ENCODE measurements at places on chromosomes 16 and 17.

GRCh38 chr16:86016201-86016965 is 117.4 kb downstream of the IRF8 start:
- peak; percentile 46 for DNase-seq

GRCh38 chr17:31830971-31831858 is 27.8 kb downstream of the COPRS start:
- DNase-seq: no peak

DNA sequence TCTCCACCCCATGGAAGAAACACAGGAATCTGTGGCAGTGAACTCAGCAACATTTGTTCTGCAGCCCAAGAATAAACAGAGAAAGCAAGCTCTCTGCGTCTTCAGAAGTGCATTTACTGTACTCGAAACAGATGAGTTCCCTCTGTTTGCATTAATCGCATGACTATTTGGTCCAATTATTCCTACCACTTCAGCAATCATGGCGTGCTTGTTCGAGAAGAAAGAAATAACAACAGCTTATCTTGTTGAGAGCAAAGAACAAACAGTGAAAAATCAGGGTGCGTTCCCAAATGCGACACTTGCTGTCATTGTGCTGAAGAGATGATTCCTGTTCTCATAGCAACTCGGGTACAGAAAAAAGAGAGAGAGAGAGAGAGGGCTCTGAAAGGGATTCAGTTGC is 445.3 kb upstream of the MAF start:
- no peak for DNase-seq

GRCh38 chr16:84416407-84417321 is 48.3 kb downstream of the ATP2C2 start:
- no peak for DNase-seq
